Stimulated activated CD8-positive, alpha-beta memory T cell treated with anti-CD3 and anti-CD28 coated beads, Interleukin-2, amount 100 ng/mL, for 1 hour (primary cell): ENCODE measurements at places on chromosomes 11 and 22.

GRCh38 chr11:46026606-46027293, 94.5 kb downstream of the PHF21A start:
- no peak for DNase-seq

- DNase-seq = no peak
Observed at GRCh38 chr11:64032050-64032449, 3.7 kb upstream of the FLRT1 start.

DNA sequence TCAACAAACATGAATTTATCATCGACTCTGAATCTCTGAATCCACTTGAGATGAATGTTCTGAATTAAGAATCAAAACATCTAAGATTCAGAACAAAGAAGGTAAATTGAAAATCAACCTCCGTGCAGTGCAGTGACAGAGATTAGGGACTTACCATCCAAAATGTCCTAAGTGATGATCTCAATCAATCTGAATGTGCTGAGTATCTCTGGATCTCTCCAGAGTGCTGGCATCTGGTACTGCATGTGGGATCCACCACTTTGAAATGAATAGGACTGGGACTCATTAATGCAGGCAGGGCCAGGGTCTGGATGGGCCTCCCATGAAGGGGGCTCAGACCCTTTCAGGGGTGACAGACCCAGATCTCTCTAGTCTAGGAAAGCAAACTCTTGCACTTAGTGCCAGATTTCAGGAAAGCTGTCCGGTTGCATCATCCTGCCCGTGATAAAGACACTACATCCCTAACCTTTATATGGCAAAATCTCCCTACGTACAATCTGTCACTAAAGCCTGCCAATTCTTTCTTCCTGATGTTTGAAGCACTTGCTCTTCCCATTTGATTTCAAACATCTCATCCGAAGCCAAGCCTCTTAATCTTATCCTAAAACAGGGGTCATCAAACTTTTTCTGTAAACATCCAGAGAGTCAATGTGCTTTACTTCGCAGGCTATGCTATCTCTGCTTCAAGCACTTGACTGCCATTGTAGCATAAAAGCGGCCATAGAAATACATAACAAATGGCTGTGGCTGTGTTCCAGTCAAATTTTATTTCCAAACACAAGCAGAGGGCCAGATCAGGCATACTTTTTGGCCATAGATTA, 263.3 kb downstream of the LARGE1 start:
- DNase-seq = no peak

- DNase-seq = no peak
Observed at GRCh38 chr22:44924710-44925109, 85.1 kb downstream of the PHF21B start.

GRCh38 chr11:128290106-128290840, 297.1 kb downstream of the ETS1 start:
- peak; percentile 40 for DNase-seq

GRCh38 chr11:44223238-44223637, 86.7 kb downstream of the ALX4 start:
- no peak for DNase-seq

DNA sequence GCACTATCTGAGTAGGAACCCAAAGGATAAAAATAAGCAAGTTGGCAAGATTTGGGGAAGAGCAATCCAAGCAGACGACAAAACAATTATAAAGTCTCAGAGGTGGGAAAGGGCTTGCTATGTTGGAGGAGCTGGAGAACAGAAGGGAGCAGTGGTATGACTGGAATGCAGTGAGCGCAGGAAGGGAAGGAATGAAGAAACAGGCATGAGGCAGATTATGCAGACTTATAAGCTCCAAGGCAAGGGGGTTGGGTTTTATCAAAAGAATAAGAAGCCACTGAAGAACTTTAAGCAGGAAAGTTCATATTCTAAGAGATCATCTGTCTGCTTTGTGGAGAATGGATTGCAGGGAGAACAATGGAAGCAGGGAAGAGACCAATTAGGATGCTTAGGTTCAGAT, 31.7 kb downstream of the PGM2L1 start:
- no peak for DNase-seq

GRCh38 chr11:47355283-47356128, 3.0 kb upstream of the MYBPC3 start:
- no peak for DNase-seq
